ENCODE measurements at places on chromosomes 13 and 19.

DNA sequence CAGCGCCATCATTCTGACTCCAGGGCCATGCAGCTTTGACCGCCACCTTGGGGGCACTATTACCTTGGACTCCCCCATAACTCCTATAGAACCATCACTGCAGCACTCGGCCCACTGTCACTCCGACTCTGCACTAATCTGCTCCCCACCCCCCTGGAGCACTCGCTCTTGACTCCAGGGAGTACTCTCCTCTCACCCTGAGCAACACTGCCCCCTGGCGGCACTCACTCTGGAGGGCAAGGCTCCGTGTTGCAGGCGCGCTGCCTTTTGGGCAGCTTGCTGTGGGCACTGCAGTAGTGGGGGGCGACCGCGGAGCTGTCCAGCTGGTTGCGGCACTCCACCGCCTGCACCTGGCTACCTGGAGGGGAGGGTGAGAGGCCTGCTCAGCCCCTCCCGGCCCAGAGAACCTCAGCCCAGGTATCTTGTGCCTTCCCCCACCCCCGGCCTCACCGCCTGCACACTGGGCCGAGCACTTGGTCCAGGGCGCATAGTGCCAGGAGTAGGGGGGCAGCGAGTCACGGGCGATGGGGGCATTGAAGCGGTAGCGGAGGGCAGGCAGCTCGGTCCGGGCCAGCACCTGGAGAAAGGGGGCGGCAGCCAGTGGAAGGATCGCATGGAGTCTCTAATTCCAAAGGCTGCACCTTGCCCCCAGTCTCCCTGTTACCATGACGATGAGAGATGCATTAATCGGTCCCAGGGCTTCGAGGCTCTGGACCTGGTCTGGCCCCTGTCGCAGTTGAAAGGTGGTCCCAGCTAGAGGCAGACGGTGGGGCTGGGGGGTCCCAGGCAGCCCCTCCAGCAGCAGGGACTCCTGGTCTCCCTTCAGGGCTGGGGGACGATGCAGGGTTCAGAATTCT lies 8.9 kb upstream of the MYO1F start:
- DNase-seq, result peak; percentile 47

DNA sequence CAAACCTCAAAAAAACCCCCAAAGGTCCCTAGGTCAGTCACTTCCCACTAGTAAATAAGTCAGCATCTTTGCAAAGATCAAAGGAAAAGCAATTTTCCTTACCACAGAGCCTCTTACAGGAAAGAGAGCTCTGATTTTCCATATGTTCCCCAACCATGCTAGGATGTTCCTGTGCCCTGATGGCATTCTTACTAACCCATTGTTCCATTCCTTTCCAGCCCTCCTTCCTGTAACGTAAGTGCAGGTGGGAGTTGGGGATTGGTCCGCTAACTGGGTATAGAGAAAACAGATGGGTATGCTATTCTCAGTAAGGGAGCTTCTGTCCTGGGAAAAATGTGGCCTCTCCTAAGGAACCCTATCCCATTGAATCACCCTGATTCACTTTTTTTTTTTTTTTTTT lies 14.3 kb downstream of the DPRX start:
- no peak for DNase-seq

GRCh38 chr13:92807353-92807752 lies 419.3 kb upstream of the GPC6 start:
- DNase-seq, result no peak

DNA sequence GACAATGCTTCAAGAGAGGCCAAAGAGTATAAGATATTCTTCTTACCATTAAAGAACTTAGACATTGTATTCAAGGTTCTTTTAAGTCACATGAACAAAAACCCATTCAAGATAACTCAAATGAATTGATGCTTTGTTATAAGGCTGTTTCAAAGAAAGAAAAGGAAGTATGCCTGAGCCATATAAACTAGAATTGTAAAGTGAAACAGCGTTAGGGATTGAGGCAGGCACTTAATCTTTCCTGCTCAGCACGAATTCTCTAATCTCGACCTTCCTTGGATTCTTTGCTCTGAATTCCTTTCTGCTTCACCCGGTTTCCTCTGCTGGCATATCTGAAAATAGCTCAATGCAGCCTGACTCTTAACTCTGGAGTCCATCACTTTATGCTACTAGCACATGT lies 595.4 kb downstream of the DIAPH3 start:
- no peak for DNase-seq

DNA sequence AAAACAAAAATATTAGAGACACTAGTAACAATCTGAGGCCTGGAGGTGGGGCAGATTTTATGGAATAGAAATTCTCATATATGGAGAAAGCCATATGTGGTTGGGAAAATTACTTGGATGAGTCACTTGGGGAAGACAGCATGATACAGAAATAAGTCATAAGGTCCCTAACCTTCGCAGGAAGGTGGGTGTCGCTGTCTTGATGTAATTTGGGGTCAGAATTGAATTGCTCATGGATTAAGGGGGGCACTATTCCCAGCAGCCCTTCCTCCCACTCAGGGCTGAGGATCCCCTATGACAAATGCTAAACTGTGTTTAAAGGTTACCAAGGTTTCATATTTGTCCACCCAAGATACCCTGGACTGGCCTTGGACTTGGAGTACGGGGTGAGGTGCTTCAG lies 5.0 kb downstream of the RDH8 start:
- no peak for DNase-seq

DNA sequence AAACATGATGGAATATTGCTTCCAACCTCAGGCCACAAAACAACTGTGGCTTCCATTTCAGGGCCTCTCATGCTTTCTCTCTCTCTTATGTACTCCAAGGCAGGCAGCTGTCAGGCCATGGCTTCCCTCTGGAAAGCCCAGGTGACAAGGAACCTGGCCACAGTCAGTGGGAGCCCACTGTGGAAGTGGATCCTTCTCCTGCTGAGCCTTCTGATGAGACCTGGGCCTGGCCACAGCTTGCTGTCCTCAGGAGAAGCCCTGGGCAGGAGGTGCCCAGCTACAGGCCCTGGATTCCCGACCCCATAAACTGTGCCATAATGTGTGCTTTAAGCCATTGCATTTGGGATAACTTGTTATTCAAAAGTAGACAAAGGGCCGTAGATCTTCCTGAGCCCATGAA lies 71.2 kb downstream of the SPACA7 start:
- DNase-seq, result no peak
